ENCODE measurements at places on chromosomes 5 and 9. TPM values are rescaled to one million over a fixed set of nuclear protein-coding genes. Genes with fewer than 3 reads are reported as not detected.

The FBP2 gene
- not detected for total RNA-seq

The CDC42SE2 gene
- 33.2 TPM for total RNA-seq

The SLC9A3 gene
- total RNA-seq = 2.3 TPM

The RAD50 gene
- 29.1 TPM for total RNA-seq

The NIPBL gene
- 66.4 TPM for total RNA-seq

The SLC36A3 gene
- total RNA-seq = not detected

The IL4 gene
- not detected for total RNA-seq

The OR4F3 gene
- not detected for total RNA-seq

The NRG2 gene
- total RNA-seq = 6.4 TPM

The ZDHHC21 gene
- 15.6 TPM for total RNA-seq

The FOXD1 gene
- total RNA-seq = not detected

The PCDHGA6 gene
- total RNA-seq = 13.6 TPM

The ALDH1A1 gene
- total RNA-seq = 353 TPM

The PGM5 gene
- 628 TPM for total RNA-seq

The FAM81B gene
- not detected for total RNA-seq

The FOXD4L6 gene
- not detected for total RNA-seq

The CBY3 gene
- 0.66 TPM for total RNA-seq

The G3BP1 gene
- total RNA-seq = 68.5 TPM

The GRM6 gene
- total RNA-seq = not detected

The KIF4B gene
- not detected for total RNA-seq

The RETREG1 gene
- 14.6 TPM for total RNA-seq

The PCDHGA7 gene
- total RNA-seq = 8.2 TPM

The IL7R gene
- total RNA-seq = 2.1 TPM

The RASGRF2 gene
- total RNA-seq = 9.5 TPM

The SIGMAR1 gene
- total RNA-seq = 82.6 TPM

The AP3B1 gene
- 48.2 TPM for total RNA-seq

The TAF11L7 gene
- total RNA-seq = not detected

The OTP gene
- not detected for total RNA-seq

The LECT2 gene
- total RNA-seq = not detected

The SREK1IP1 gene
- total RNA-seq = 20.8 TPM

The PRRT1B gene
- not detected for total RNA-seq

The ROR2 gene
- 81.7 TPM for total RNA-seq

The IFNA2 gene
- total RNA-seq = not detected

The PCA3 gene
- under 0.01 TPM for total RNA-seq

The PCDHB14 gene
- 9.4 TPM for total RNA-seq

The CDC25C gene
- total RNA-seq = not detected

The SOWAHA gene
- not detected for total RNA-seq

The UBE2QL1 gene
- total RNA-seq = 3.6 TPM

The BSPRY gene
- total RNA-seq = 0.27 TPM

Data from sigmoid colon (tissue), 7 donors.